Ecto neural progenitor cell (in vitro differentiated cells): ENCODE measurements at places on chromosomes 11 and 22.

DNA sequence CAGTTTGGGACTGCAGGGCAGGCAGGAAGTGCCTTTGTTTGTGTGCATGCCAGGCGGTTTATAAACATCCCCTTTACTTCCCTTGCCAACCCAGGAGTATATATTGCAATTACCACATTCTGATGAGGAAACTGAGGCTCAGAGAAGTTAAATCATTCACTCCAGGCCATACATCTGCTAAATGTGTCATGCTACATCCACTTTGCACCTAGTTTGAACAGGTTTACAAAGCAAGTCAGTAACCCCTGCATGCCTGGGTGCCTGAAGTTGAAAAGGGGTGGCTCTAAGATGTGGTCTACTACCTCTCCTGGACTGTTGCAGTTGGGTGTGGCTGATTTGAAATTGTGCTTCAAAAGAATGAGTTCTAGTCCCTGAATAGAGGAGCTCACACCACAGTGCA lies 23.6 kb downstream of the FLI1 start:
- DNase-seq, result no peak

GRCh38 chr11:65742353-65742752 lies 21.8 kb upstream of the RNASEH2C start:
- no peak for DNase-seq

- no peak for DNase-seq
Measured at GRCh38 chr11:78338138-78338537, 79.5 kb downstream of the GAB2 start.

DNA sequence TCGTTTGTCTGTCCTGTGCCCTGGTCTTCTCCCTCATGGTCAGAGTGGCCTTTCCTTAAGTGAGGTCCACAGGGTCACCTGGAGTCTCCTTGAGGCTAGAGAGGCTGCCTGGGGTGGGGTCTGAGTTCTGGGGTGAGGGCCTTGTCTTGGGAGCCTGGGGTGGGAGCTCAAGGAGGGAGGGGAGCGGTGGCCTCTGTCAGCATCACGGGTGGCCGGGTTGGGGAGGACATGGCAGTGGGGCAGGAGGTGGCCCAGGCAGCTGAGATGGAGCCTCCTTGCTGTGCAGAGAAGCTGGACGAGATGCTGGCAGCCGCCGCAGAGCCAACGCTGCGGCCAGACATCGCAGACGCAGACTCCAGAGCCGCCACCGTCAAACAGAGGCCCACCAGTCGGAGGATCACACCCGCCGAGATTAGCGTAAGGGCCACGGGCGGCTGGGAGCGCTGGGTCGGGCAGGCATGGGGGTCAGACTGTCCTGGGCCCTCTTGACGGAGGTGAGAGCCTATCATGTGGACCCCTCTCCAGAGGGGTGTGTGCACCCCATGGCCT lies 23.3 kb upstream of the ACR start:
- DNase-seq, result no peak

DNA sequence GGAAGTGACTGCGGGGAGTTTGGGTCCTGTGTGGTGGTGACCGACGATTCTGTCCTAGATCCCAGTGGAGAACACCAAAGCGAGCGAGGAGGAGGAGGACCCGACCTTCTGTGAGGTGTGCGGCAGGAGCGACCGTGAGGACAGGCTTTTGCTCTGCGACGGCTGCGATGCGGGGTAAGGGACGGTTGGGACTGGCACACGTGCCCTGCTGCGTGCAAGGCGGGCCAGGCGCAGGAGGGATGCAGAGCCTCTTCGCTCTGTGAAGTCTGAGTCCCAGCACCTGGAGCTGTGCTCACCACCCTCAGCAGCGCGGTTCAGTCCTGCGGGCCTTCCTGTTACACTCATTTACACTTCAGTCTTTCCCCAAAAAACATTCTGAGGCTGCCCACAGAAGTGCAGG lies 16.2 kb downstream of the PHRF1 start:
- no peak for DNase-seq

DNA sequence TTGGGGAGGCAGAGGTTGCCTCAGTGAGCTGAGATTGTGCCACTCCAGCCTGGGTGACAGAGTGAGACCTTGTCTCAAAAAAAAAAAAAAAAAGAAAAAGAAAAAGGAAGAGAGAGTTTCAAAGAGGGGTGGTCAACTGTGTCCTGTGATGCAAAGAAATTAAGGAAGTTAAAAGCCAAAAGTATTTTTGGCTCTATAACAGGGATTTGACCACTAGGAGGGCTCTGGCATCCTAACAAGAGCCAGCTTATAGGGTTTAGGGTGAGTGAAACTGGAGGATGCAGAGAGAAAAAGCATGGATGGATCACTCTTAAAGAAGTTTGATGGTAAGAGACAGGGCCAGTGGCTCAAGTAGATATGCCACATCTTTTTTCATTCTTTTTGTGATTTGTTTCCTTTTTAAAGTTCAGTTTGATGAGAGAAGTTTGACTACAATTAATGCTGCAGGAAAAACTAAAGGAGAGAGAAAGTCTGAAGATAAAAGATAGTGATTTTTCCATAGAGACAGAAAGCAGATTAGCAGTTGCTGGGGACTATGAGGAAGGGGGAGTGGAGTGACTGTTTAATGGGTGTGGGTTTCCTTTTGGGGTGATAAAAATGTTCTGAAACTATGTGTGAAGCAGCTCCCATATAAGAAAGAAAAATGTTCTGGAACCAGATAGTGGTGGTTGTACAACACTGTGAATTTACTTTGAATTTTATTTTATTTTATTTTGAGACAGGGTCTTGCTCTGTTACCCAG lies 11.1 kb upstream of the MICAL2 start:
- DNase-seq, result no peak

GRCh38 chr22:29195118-29195963 lies 10.4 kb upstream of the EMID1 start:
- peak; percentile 41 for DNase-seq

DNA sequence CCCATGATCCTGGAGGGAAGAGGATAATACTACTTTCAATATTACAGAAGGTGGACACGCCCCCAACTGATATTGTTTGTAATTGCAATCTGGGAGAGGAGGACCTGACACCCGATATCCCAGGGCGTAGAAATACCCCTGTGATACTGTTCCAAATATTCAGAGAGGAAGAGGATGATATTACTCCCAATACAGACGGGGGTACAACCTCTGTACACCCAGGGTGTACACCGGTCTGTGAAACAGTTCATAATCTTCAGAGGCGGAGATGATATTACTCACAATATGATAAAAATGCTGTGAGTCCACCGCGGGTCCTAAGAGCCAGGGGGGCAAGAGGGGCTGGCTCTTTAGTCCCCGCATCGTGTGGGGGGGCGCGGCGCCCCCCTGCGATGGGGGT lies 57.2 kb upstream of the ALDH3B2 start:
- no peak for DNase-seq

- peak; percentile 88 for DNase-seq
Measured at GRCh38 chr11:119100994-119101758, 477 bp downstream of the DPAGT1 start.

DNA sequence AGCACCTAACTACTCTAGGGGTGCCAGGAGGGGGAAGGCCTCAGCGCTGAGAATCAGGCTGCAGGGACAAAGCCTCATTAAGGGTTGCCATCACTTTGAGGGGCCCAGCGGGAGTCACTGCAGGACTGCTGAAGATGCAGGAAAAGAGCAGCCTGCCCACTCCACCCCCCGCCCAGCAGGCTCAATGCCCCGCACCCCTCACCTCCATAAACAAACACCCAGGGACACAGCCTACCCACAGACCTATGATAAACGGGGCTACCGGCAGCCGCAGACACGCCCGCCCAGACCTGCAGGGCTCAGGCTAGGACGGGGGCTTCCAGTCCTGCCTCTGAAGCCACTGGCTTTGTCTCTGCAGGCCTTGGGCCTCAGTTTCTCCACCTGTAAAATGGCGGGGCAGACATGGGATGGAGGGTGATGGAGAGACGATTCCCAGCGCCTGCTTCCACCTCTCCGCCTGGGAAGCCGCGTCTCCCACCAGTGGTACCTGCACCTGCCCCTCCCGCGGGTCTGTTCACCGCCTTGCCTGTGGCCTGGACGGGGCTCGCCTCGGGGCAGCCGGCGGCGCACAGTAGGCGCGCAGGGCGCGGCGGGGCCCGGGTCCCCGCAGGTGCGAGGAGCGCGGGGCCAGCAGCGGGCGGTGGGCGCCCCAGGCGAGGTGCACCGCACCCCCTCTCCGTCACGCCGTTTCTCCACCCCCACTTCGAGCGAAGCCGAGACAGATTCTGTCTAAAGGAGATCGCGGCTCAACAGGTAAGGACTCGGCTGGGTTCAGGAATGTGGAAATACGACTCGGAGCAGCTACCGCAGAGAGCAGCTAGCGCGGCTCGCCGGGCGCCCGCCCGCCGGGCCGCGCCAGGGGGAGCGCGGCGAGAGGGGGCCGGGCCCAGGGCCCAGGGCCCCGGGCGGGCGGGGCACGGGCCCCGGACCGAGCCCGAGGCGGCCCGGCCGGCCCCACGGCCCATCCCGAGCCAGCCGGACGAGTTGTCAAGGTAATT lies 1.5 kb downstream of the WNT7B start:
- DNase-seq, result no peak

- no peak for DNase-seq
Measured at GRCh38 chr11:126457817-126458216, 102.3 kb downstream of the ST3GAL4 start.

- DNase-seq, result no peak
Measured at GRCh38 chr11:111465400-111465799, 46.8 kb downstream of the BTG4 start.

DNA sequence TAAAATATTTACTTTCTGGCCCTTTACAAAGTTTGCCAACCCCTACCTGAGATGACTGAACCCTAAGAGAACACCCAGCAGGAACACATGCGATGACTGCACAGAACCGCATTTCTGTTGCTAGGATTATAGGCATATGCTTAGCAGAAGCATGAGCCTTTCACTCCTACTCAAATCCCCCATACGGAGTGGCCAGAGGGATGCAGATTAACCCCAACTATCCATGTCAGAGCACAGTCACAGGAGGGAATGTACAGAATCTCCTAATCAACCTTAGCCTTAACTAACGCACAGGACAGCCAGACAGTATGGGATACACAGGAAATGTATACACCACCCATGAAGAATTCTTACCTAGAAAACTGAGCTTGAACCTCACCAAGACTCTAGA lies 6.2 kb downstream of the HPS4 start:
- no peak for DNase-seq

GRCh38 chr22:32469799-32470212 lies 4.8 kb upstream of the FBXO7 start:
- DNase-seq, result no peak

DNA sequence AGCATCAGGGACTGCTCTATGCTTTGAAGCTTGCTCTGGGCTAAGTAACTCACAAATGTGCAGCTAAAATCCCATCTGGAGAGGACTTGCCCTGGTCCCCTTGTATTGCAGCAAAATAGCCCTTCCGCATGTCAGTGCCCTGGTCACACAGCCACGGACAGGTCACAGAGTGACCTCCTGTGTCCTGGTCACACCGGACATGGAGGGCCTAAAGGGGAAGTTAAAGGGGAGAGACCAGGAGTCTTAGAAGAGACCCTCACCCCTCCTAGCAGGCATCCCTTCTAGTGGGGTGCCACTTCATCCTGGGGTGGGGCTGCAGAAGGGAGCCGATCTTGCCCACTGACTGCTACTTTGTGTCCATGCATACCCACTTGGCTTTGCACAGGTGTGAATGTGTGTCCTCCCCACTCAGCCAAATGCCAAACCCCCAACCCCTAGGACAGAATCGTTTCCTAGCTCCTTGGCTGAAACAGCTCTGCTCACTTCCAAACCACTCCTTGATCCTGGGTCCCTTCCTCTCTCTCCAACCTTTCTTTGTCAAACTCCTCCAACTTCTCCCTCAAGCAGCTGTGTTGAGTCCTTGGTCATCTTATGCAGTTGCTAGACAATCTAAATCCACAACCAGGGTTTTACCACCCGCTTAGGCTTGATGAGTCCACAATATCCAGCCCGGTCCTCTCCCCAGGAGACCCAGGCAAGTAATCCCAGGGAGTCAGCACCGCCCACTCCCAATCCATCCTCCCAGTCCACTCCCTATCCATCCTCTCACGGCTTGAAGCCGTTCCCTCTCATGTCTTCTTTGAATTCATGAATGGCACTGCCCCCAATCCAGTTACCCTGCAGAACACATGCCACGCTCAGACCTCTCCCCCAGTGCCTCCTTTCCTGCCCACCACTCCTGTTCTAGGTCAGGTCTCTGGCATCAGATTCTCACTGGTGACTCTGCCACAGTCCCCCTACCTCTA lies 3.3 kb upstream of the FXYD6 start:
- no peak for DNase-seq

- no peak for DNase-seq
Measured at GRCh38 chr22:24112188-24112587, 69.1 kb upstream of the SUSD2 start.

DNA sequence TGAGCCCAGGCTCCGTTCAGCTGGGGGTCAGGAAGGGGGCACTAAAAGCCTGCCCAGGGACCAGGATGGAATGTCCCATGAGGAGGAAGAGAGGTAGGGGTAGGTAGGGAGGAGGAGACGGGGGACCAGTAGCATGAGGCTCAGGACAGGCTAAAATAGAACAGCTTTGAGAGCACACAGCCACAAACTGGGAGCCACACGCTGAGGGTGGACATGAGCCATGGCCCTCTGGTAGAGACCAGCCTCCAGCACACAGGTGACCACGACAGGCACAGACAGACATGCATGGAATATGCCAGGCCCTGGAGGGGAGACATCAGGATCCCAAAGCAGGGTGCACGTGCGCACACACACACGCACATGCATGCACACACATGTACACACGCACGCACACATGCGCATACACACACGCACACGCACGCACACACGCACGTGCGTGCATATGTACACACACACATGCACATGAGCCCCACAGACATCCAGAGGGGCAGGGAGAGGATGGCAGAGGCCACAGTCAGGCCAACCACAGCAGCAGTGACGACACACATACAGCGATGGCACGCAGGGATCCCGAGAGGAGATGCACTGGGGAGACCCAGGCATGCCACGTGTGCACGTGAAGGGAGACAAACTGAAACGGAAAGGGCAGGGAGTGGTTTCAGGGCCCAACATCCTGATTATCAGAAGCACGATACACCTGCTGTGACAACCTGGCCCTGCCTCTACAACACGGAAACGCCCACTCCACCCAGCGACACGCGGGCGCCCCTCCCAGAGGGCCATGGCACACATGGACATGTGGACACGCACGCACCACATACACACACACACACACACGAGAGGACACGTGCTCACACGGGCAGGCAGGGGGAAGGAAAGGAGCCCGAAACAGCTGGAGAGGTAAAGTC lies 25.7 kb downstream of the LRRC10B start:
- DNase-seq, result no peak

DNA sequence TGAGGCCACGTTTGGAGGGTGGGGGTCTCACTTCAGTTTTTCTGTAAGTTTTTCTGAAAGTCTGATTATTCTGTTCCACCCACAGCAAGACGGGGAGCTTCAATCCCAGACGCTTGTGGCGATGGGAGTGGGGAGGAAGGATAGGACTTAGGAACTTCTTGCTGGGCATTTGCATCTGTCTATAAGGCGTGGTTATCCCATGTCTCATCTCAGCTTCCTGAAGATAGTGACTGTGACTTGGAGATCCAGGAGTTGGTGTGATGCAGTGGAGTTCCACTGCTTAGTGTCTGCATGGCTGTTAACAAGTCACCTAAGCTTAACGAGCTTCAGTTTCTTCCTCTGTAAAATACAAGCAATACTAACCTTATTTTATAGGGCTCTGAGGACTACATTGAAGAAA lies 58.9 kb upstream of the BARX2 start:
- no peak for DNase-seq
